ENCODE measurements at places on chromosomes 13 and 19.

GRCh38 chr13:106100171-106100919, 435.1 kb downstream of the EFNB2 start:
- no peak for DNase-seq

GRCh38 chr13:107518292-107518691, 697.0 kb downstream of the LIG4 start:
- peak; percentile 24 for DNase-seq

GRCh38 chr13:50693727-50694126, 149.8 kb downstream of the DLEU7 start:
- DNase-seq, result peak; percentile 63

GRCh38 chr13:57531256-57531655, 100.3 kb upstream of the PCDH17 start:
- no peak for DNase-seq

DNA sequence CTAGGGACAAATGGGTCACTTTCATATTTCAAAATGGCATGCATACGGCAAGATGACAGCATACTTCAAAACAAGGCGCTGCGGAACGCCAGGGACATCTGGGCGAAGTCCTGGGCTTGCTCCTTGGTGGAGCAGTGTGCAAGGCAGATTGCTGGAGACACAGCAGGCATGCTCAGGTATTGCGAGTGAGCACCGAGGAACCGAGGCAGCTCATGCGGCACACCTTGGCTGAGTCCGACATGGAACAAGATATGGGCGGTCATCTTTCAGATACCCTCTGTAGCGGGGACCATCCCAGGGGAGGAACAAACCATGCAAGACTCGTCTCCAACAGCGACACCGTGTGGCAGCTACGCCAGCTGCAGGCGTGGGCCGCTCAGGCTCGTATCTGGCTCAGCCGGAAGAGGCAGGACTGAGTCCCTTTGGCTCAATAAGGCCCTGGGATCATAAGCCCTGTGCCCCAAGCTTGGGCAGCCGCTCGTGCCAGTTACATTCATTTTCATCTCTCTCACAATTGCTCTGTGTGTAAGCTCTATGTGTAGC, 112.4 kb downstream of the NUFIP1 start:
- no peak for DNase-seq

- DNase-seq, result no peak
Measured at GRCh38 chr13:49220856-49221589, 885 bp downstream of the MLNR start.

GRCh38 chr13:30529085-30529834, 63.5 kb upstream of the HMGB1 start:
- peak; percentile 10 for DNase-seq

Data from fibroblast of pulmonary artery (primary cell).